ENCODE measurements at places on chromosomes 12 and 14.
A peak's percentile ranks its signal among the peaks of the same experiment; 100 is the strongest.

GRCh38 chr14:33839193-33840076, 111.4 kb downstream of the EGLN3 start:
- peak; percentile 12 for DNase-seq

GRCh38 chr12:93102312-93102711, 173.2 kb upstream of the EEA1 start:
- no peak for DNase-seq

DNA sequence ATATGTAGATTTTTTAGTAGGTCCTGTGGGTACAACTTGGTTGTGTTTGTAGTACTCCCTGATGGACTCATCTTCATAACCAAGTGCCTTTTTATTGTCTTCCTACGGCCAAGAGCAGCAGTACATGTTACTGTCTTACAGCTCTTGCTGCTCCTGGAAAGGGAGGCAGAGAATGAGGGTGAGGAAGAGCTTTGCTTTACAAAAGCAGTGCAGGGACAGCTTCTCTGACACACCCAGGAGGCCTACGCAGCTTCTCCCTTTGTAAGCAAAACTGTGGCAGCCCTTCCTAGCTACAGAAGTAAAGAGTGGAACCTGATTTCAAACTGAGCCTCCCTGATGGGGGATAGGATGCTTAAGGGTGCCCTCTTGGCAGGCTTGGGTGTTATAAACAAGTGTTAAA, 18.6 kb downstream of the MYRFL start:
- no peak for DNase-seq

DNA sequence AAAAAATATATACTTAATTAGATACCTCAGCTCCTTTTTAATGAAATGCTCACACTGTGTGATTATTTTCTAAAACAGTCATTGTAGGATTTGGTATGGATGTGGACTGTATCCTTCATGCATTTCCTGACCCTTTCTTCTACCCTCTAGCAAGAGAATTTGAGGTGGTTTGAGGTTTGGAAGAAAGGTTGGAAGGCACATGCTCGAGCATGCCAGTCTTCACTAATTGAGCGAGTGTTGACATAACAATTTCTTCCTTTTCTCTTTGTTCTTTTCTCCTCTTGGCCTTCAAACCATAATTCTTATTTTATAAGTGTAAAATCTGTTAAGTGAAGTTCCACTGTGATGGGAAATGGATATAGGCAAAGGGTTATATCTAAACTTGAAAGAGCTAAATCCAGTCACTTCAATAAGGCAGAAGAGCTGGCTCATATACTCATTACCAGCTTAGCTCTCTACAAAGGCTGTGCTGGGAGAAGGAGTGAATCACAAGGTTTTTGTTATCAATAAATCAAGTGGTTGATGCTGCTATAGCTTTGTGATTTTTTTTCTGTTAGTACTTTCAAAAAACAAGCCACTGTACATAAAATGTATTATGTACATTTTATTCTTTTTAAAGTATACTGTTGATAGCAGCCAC, 16.2 kb upstream of the PTHLH start:
- no peak for DNase-seq

DNA sequence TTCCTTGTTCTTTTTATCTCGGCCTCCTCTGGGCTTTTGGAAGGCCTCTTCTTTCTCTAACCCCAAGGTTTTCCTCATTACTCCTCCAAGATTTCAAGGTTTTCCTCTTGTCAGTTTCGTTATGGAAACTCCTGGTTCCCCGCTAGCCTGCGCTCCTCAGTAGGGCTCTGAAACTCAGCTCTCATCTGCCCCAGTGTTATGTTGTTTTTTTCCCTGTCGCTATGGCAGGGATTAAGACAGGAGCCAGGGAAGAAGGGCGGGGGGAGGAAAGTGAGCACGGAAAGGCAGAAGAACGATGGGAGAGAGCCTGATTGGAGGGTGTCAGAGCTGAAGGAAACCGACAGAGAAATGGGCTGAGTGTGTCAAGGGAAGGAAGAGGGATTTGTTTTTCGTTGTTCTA, 26.5 kb upstream of the JDP2 start:
- DNase-seq, result no peak

- no peak for DNase-seq
Measured at GRCh38 chr12:117695956-117696355, 272.8 kb downstream of the KSR2 start.

DNA sequence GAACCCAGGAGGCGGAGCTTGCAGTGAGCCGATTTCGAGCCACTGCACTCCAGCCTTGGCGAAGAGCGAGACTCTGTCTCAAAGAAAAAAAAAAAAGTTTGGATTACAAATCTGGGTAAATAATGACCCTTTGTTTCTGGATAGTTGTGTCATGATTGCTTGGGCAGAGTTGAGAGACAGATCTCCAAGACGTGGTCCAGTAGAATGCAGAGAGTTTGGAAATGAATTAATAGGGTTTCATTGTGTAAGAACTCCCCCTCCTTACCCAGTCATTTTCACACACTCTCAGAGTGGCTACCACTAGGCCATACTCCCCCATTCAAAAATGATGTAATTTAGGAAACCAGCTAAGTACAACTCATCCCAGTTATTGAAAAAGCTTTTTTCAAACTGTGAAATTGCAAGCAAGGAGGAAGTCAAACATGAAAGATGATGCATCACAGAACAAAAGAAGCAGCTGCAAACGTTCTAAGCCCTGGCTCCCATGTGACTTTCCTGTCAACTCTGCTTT, 1331.9 kb downstream of the AACS start:
- no peak for DNase-seq
